ENCODE measurements at places on chromosomes 11 and 22.

DNA sequence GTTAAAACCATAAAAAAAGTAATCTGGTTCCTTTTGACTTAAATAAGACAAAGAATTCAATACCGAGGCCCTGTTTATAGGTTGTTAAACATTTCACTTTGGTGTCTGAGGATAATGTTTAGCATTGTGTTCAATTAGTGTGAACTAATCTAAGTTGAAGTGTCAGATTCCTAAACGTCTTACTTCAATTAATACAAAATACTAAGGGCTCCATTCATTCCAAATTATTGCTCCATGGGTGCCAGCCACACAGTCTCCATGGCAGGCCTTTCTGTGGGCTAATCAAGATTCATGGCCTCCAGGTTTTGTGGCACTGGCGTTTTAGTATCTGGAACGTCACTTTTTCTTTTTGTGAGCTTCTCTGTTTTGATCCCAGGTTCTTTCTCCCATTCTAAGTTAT lies 89.4 kb downstream of the TMEM135 start:
- DNase-seq, result no peak

DNA sequence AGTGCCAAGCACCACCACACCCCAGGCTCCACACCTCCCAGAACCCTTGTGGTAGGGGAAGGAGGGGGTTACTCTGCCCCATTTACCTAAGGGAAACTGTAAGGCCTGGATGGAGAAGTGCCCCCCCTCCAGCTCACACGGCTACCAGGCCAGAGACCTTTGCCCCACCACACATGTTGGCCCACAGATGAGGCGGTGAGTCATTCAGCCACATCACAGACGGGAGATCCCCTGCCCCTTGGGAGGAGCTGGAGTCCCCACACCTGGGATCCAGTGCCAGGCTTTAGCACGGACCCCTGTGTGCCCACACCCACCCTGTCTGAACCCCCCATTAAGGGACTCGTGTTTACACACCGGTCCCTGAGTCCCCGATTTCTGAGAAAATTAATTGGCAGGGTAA lies 24.9 kb downstream of the CDKN1C start:
- DNase-seq, result peak; percentile 69

DNA sequence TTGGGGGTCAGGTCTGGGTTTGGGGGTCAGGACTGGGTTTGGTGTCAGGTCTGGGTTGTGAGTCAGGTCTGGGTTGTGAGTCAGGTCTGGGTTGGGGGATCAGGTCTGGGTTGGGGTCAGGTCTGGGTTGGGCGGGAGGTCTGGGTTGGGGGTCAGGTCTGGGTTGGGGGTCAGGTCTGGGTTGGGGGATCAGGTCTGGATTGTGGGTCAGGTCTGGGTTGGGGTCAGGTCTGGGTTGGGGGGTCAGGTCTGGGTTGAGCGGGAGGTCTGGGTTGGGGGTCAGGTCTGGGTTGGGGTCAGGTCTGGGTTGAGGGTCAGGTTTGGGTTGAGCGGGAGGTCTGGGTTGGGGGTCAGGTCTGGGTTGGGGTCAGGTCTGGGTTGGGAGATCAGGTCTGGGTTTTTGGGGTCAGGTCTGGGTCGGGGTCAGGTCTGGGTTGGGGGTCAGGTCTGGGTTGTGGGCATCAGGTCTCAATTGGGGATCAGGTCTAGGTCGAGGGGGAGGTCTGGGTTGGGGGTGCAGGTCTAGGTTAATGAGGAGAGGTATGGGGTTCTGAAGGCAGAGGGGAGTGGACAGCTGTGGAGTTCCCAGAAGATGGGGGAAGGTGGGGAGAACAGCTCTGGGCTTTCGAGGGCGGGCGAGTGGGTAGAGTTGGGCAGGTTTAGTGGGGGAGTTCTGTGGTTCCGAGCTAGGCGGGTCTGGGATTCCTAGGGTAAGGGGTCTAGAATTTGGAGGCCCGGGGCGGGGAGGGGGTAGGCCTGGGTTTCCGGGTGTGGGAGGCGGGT lies 629 bp downstream of the TTLL8 start:
- no peak for DNase-seq

- no peak for DNase-seq
Measured at GRCh38 chr11:73551677-73552076, 46.2 kb downstream of the FAM168A start.

- DNase-seq, result no peak
Measured at GRCh38 chr11:122363296-122363695, 247.3 kb upstream of the BLID start.

GRCh38 chr22:20922141-20922751 lies 5.0 kb downstream of the CRKL start:
- DNase-seq, result no peak

- no peak for DNase-seq
Measured at GRCh38 chr22:28983788-28984441, 77.7 kb downstream of the C22orf31 start.

- no peak for DNase-seq
Measured at GRCh38 chr11:100753571-100753970, 66.5 kb downstream of the ARHGAP42 start.

DNA sequence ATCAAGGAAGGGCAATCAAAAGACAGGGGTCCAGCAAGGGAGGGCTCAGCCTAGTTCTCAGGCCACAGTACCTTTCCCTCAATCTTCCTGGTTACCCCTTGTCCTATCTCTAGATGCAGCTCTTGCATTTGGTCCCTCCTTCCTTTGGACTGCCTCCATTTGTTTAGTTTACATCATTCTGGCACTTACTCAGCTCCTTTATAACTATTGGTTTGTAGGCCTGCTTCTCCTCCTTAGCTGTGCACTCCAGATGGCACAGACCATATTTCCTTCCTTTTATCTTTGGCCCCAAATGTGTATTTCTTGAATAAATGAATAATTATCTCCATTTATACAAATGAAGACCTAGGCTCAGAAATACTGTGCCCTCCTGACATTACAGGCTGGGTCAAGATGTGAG lies 92.3 kb upstream of the AMOTL1 start:
- DNase-seq, result no peak

DNA sequence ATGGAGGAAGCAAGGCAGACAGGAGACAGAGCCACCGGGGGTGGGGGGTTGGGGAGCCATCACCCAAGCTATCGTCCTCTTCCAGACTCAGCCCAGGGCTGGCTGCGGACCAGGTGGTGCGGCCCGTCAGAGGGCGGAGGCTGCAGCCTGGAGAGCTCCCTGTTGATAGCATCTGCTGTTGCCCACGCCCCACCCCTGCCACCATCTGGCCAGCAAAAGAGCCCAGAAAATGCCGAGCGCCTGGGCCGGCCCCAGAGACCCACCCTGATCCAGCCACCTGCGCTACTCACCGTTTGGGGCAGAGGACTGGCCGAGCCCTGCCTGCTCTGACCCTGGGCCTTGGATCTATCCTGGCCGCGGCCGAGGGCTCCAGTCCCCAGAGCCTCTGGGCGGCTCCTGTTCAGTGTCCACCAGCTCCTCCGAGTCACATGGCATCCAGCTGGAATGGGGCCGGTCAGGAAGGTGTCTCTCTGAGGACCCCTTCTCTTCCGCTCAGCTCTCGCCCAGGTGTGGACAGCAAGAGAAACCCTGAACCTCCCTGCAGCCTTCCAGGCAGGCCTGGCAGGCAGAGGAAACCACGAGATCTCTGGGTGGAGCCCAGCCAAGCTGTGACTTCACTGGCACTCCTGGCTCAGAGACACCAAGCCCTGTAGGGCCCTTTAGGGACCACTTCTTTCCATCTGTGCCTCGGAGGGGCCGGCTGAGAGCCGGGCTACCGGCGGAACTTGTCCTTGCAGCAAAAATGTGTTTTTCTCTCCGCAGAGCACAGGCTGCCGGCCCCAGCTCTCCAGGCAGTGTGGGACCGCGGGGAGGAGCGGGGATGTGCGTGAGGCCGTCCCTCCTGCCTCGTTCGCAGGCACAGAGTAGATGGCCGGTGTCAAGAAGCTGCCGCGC lies at the start of gene MRGPRE:
MRGPRE (minus strand) TSS at position 567 of the 894 bp plus-strand sequence. CDS start 3,618 bp downstream, outside the sequence.
- peak; percentile 49 for DNase-seq

DNA sequence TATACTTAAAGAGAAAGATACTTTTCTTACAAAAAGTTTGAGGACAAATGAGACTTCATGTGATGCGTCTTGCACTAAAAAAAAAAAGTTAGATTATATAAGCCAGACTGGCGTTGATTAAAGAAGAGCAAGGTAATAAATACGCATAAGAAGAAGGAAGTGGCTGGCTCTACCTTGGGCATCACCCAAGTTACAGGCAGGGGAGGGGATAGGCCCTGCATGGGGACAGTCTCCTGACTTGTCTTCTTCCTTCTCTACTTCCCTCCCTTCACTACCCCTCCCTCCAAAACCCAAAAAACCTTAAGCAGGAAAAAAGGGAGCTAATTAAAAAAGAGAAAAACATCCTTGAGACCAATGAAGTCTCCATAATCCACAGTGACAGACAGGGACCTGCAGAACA lies 22.3 kb upstream of the TMA7B start:
- no peak for DNase-seq

DNA sequence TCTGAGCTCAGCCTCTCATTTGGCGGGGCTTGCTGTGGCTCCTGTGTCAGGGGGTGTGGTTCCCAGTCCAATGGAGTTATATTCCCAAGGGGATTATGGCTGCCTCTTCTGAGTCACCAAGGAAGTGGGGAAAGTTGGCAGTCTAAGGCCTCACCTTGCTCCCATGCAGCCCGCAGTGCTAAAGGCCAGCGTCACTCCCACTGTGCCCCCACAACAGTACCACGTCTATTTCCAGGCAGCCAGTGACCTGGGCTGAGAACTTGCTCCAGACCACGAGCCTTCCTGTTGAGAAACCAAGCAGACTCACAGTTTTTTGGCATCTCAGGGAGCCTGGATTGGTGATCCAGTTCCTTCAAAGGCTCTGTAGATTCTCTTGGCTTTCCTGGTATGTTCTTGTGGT lies 45.6 kb downstream of the OR2AT4 start:
- no peak for DNase-seq

GRCh38 chr11:108870373-108871020 lies 205.6 kb downstream of the DDX10 start:
- DNase-seq, result no peak

DNA sequence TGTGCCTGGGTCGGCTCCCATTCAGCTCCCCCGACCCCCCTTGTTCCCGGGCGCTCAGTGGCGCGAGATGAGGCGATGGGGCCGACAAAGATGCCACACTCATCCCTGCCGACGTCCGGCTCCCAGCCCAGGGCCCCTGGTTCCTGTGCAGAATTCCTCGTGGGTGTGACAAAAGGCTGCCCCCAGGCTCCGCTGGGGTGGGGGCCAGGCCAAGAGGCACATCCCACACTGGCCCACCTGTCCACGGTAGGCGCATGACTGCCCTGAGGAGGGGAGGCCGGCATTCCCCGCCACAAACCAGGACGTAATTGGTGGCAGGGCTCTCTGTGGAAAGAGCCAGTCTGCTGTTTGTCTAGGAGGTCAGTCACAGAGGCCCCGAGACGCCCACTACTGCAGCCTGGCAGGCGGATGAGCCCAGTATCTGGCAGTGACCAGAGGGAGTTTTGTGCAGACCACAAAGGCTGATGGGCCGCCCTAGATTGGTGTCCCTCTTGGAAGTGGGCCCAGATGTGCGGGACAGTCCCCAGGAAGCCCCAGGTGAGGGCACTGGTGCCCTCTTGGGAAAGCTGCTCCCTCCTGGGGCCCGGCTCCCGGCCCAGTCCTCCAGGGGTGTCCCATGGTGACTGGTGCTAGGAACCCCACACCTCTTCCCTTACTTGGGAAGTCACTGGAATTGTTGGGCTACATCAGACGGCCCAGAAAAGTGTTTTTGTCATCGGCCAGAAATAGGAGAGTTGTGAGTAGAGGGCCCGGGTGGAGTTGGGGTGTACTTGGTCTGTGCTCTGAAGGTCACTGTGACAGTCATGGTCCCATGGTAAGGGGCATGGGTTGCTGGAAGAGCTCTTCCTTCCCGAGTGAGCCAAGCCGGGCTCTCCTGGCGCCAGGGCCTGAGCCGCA lies 5.8 kb downstream of the CCND1 start:
- no peak for DNase-seq

DNA sequence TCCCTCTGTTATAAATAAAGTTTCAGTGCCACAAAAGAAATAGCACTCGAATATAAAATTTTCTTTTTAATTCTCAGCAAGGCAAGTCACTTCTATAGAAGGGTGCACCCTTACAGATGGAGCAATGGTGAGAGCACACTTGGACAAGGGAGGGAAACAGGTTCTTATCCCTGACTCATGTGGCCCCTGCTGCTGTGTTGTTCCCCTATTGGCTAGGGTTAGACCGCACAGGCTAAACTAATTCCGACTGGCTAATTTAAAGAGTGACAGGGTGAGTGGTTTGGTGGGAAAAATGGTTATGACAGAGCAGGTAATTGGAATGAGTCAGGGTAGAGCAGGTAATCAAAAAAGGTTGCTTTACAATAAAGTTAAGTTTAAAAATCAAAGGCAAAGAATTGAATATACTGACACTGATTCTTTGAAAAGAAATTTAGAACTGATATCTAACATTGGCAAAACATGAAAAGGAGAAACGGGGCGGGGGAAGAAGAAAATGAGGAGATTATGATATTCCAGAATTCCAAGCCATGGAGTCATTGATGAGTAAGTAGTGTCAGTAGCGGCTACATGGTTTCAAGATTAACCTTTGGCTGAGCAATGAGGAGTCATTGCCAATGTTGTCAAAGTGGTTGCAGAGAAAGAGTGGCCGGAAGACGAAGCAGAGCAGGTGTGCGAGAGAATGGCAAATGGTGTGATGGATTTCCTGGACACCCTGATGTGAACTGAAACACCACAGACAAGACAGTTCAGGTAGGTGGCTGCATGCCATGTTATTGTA lies 48.4 kb upstream of the MRGPRX1 start:
- no peak for DNase-seq

GRCh38 chr22:37643225-37643847 lies 3.9 kb downstream of the SH3BP1 start:
- DNase-seq, result peak; percentile 78

Data from activated naive CD4-positive, alpha-beta T cell treated with anti-CD3 and anti-CD28 coated beads, Interleukin-2, amount 50 U/mL, for 72 hours (primary cell).